HCT116 (cell line): ENCODE measurements at places on chromosomes 5 and 9.

DNA sequence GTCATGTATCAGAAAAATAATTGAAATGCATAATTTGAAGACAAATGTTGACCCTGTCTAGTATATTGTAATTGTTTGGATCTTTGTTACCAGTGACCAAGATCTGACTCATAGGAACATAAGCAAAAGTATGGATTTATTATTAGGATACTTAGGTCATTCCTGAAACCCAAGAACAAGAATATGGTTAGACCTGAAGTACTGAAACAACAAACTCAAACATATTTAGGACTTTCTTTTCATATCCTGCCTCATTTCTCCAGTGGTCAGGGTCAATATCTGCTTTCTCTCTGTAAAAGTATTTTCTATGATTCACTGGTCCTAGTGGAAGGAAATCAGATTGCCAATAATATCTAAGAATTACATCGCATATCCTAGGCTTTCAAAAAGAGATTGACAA, 1937.1 kb upstream of the WWC1 start:
- no peak for DNase-seq

GRCh38 chr5:73617510-73618279, 8.3 kb upstream of the ARHGEF28 start:
- DNase-seq = no peak

DNA sequence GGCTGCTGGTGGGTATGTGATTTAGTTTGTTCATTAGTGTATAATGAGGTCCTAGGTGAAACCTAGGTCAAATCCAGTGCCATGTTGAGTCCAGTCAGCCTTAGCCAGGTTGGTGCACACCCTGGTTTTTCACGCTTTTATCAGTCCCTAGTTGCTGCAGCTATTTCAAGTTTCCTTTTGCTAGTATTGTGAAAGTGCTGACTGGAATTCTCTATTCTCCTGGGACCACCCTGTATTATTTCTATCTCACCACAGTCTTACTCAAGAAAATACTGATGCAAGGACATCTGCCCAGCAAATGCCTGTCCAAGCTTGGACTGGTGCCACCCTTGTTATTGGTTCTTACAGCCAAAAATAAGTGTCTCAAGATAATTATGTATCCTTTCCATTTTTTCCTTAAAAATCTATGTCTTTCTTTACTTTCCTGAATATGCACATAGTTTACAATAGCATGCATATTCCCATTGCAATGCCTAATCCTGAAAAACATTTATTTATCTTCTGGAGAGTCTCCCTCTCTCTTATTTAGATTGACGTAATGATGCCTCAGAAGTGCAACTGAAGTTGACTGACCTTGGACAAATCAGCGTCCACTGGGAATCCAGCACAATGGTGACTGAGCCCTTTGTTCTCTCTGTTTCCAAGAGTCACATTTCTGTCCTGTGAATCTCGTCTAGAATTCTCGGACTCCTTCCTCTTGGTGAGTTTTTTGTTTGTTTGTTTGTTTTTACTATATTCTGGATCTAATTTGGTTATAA, 1075.0 kb downstream of the CDH9 start:
- DNase-seq = no peak

DNA sequence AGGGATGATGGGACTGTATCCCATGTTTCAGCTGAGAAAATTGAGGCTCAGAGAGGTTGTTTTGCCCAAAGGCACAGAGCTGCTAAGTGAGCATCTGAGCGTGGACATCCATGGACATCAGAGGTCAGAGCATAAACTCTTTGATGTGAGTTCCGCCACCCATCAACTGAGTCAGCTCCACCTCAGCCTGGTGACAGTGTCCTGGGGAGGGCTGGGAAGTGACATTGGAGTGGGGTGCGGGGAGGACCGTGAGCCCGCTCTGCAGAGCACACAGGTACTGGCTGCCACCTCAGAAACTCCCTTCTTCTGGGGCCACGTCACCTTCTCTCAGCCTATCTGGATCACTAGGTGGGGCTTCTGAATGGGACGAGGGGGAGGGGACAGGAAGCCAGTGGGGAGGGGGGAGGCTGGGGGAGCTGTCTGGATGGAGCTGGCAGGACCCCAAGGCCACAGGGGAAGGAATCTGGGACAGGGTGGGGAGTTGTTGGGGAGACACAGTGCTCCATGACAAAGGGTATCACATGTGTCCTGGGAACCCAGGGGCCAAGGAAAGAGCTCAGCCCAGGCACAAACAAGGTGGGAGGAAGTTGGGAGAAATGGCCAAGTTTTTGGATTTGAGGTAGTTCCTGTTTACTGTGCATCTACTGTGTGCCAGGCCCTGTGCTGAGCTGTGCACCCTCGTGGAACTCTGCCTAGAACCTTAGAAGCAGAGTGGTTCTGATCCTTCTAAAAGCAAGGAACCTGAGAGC, 2.5 kb downstream of the LAMC3 start:
- DNase-seq = no peak

GRCh38 chr5:136676685-136677084, 311.3 kb upstream of the TRPC7 start:
- DNase-seq = no peak

- DNase-seq = no peak
Observed at GRCh38 chr9:89514956-89515355, 17.0 kb upstream of the SEMA4D start.
